ENCODE measurements at places on chromosomes 3 and 15.

DNA sequence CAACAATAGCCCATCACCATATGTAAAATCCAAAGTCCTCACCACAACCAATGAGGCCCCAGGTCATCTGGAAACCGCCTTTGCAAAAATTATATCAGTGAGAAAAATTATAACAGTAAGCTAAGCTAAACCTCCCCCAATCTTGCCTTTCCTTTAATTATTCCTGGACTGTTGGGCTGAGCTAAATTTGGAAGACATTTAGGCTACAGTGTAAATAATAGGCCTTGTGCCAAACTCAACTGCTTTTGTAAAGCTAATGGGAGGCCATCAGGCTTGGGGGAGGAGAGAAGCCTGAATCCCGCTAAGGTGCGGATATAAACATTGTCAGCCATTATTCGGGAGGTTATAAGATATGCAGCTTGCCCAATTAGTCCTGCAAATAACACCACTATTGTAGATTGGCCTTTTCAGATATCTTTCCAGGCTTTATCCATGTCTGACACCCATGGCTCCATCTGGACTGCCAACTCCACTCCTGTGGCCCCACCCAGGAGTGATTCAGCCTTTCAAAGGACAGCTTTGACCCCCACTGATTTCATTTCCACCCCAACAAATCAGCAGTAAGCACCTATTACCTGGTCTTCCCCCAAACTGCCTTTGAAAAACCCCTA lies 53.0 kb upstream of the CA12 start:
- DNase-seq = no peak

DNA sequence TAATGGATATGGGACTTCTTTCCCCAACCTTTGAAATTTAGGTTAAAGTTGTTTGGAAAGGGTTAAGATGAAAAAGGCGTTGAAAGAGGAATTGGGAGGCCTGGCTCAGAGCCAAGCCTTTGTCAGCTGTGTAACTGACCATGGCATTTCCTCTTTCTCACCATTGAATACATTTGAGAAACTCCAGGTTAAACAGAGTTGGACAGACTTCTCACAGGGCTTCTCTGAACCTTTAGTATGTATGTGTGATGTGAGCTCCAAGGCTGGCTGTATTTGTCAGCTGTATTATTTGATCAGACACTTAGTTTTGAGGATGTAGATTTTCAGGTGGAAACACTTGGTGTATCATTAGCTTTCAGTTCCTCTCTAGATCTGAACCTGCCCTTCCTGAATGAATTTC lies 136.4 kb upstream of the GOLGA6L4 start:
- DNase-seq = peak; percentile 68

DNA sequence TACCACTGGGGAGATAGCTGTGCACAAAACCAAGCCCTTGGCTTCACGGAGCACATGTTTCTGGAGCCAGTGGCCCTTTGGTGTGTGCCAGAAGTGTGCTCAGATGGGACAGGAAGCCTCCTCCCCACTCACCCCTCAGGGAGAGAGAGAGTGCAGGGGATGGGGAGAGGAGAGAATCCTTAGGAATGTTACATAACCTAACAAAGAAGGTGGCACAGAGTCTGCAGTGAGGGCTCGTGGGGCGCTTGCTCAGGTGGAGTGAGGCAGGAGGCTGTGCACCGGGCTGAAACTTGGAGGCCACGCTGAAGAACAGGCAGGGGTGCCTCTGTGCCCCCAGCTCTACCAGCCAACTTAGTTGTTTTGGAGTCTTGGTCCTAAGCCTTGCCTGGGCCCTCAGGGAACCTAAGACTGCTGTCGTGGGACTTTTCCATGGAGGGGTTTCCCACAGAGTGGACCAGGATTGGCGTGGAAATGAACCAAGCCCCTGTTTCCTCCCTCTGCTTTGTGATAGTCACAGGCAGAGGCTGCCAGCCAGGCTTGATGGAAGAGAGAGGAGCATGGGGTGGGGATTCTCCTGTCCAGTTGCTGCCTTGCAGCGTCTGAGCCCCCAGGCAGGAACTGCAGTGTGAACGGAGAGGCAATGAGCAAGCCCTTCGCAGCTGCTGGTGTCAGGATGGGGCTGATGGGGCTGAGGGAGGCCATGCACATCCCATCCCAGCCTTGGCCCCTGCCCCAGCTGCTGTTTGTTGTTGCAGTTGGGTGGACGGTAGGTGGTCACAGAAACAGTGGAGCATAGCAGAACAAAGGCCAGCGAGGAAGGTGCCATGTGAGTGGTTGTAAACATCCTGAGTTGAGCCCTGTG lies 32.7 kb downstream of the PDIA5 start:
- DNase-seq = no peak

GRCh38 chr3:104868291-104868690 lies 498.4 kb upstream of the ALCAM start:
- no peak for DNase-seq

- no peak for DNase-seq
These were observed 82.9 kb downstream of the THBS1 start for GRCh38 chr15:39663704-39664250.

DNA sequence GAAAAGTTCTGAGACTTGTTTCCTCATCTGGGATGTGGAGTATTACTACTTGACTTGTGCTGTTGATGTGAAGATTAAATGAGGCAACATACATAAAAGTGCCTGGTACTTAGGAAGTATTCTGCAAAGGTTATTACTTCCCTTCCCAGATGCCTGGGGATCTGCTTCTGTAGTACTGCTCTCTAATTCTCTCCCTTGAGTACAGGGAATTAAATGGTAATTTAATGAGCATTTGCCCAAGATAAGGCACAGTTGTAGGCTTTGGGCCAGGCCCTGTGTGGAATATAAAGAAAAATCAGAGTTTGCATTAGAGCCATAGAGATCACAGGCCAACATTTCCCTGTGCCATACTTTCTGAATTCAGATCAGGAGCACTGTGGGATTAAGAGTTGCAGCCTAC lies 84.4 kb downstream of the LARS2 start:
- no peak for DNase-seq

DNA sequence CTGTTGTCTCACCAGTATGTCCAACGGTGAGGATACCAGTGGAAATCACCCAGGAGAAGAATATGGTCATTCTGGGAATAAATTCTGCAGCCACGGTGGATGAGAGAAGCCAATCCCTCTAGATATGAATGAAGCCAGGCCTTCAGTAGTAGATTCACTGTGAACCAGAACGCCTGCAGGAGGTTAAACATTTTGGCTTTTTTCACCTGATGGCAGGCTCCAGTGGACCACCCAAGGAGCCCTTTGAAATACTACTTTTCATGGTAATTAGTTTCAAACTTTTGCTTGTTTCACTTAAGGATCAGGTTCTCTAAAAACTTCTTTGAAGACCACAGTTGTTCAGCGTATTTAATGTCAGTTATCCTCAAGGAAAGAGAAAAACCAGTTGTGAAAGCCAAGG lies 353.4 kb downstream of the RORA start:
- DNase-seq = no peak

DNA sequence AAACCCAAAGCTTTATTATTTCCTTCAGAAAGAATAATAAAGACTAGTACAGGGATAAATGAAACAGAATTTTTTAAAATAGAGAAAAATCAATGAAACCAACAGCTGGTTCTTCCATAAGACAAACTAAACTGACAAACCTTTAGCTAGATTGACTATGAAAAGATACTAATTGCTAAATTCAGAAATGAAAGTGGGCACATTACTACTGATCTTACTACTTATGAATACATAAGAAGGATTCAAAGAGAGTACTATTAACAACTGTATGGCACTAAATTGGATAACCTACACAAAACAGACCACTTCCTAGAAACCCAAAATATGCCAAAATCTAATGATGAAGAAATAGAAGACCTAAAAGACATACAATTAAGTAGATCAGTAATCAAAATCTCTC lies 278.2 kb downstream of the ISL2 start:
- no peak for DNase-seq

DNA sequence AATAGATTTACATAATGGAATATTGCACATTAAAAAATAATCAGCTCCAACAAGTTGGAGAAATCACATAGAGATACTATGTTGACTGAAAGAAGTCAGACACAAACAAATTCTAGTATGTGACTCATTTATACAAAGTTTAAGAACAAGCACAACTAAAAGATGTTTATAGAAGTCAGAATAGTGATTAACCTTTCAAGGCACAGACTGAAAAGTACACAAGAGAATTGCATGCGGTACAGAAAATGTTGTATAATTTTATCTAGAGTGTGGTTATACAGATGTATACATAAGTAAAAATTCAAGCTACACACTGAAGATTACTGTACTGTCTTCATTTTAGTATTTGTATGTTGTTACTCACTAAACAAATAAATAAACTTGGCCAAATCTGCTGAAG lies 19.3 kb upstream of the ATOSA start:
- DNase-seq = no peak

DNA sequence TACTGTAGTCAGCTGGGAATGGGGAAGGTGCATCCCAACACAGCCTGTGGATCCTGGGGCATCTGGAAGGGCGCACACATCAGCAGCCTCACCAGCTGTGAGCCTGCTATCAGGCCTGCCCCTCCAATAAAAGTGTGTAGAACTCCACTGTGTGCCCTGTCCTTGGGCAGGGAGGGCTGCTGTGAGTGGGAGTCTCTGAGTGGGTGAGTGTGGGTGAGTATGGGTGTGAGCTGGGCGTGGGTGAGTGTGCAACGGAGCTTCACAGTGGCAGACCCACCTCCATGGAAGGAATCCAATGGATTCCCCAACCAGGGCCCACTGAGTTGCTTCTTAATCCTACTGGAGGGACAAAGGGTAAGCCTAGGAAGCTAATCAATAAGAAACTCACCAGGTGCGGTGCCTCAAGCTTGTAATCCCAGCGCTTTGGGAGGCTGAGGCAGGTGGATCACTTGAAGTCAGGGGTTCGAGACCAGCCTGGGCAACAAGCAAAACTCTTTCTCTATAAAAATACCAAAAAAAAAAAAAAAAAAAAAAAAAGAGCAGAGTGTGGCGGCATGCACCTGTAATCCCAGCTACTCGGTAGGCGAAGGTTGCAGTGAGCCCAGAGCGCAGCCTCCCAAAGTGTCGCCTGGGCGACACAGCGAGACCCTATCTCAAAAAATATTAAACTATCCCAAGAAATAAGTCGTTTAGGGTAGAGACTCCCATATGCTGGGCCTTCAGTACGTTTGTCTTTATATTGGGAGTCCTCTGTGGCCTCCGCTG lies 555 bp upstream of the RCCD1 start:
- no peak for DNase-seq

- DNase-seq = peak; percentile 74
These were observed 61.3 kb downstream of the CRYBG3 start for GRCh38 chr3:97882975-97883598.

- peak; percentile 63 for DNase-seq
These were observed 237.6 kb upstream of the BHLHE40 start for GRCh38 chr3:4741404-4742307.

DNA sequence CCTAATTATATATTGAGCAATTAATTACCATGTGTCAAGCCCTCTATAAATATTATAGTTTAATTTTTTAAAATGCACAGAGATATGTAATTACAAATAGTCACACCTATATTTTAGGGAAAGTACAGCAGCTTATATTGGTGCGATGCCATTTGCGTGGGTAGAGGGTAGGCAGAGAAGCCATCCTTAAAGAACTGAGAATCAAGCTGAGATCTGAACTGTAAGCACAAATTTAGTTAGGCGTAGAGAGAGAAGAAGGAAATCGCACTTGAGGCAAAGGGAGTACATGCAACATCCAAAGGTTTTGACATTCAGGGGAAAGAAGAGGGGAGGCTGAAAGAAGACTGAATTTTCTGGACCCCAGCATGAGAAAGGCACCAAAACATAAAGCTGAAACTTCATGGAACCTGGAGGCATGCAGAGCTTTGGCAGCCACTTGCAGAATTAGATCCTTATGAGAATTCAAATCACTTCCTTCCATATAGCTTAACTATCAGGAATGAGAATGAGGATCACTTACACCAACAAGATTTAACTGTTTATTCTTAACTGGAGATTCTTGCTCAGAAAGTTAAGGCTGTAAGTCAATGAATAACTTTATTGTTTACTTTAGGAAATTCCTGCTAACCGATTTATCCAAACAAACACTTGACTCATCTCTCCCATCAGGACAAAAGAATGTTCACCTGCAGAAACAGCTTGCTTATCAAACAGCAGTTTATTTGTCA lies 114.3 kb downstream of the TGFBR2 start:
- DNase-seq = no peak

DNA sequence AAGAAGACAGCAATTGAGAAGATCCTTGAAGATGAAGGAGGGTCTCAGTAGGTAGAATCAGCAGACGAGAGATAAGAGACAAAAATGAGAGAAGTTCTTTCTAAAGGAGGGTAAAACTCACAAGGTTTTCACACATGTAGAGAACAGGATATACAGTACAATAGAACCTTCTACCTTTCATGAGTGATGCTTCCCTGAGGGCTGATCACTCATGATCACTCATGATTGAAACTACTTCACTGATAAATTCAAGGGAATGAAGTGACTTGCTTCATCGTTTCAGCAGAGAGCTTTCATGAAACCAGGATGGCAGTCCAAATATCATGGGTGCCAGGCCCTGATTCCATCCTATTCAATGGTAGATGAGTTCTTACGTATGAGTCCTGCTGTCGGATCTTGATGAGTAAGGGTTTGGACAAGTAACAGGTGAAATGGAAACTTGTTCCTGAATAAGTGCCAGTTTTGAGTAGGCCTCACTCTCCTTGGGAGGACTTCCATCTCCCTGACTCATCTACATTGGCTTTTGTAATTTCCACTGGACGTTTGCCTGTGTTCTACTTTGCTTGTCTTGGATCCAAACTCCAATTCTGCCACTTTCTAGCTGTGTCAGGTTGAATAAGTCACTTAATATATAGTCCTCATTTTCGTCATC lies 9.6 kb upstream of the CLDN16 start:
- DNase-seq = no peak

- no peak for DNase-seq
These were observed 138.7 kb downstream of the KLF13 start for GRCh38 chr15:31465083-31465955.

GRCh38 chr3:72244396-72244795 lies 459.4 kb upstream of the PROK2 start:
- no peak for DNase-seq

DNA sequence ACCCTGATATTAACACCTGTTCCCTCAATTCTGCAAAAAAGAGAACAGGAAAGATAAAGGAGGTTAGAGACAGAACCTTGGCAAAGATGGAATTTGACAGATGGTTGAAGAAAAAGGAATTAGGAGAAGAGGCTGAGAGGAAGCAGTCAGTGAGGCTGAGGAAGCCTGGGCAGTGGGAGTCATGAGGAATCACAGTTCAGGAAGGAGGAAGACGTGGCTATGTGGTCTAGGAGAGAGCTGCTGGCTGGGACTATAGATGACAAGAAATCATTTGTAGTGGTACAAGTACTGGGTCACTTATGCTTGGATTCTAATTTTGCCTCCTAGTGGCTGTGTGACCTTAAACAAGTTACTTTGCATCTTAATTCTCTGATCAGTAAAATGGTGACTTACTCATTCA lies 49.0 kb downstream of the LARS2 start:
- peak; percentile 7 for DNase-seq

DNA sequence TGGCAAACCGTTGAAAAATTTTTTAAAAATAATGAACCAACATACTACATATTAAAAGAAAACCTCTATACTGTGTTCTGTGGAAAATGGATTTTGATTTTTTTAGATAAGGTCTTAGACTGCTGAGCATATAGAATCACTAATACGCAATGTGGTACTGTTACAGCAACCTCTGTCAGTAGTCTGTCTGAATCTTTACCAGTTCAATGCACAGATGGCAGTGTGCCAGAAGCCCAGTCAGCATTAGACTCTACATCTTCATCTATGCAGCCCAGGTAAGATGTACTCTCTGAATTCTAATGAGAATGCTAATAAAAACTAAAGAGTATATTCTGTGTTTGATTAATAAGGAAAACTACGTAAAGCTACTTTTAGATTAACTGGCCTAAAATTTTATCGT lies 31.3 kb upstream of the FAH start:
- no peak for DNase-seq

Data from common myeloid progenitor, CD34-positive (primary cell).